ENCODE measurements at places on chromosomes 12 and 14.

DNA sequence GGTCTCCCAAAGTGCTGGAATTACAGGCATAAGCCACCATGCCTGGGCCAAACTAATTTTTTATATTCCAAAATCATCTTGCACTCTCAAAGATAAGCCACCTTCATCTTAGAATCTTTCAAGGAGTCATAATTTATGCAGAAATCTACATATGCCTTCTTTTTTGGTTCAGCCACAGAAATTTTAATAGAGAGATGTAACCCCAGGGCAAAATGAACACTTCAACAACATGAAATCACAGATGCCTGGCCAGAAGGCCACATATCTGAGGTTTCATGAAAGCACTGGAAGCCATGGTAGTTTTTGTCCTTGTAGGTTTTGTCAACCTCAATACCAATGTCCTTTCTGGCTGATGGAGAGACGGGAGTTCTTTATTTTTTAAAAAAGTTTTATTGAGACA lies 9.8 kb downstream of the SUPT16H start:
- no peak for DNase-seq

DNA sequence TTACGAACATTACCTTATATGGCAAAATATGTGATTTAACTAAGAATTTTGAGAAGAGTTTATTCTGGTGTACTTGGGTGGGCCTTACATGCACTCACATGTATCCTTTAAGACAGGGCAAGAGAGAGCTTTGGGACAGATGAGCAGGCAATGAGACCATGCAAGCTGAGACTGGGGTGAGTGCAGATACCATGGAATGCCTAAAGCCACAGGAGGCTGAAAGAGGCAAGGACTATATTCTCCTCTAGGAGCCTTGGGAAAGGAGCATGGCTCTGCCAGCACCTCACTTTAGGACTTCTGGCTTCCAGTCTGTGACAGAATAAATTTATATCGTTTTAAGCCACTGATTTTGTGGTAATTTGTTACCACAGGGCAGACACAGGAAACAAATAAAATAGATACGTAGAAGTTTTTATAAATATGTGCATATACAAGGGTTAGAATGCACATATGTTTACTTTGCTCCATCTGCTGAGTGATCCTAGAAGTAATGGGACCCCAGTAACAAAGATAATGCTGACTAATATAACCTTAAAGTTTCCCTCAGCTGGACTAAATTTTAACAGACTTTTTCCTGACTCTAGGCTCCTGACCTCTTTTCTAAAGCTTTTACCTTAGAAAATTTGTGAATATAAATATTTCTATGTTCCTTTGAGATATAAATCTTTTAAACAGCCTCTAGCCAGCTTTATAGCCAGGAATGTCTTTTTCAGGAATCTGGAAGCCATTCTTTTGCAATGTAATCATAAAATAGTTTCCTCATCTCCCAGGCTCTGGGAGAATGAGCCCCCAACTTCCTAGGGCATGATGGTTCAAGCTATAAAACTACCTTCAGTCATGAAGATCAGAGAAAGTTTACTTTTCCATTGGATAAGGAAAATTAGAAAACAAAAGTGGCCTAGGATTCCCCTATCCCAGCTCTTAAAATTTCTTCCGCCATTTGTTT lies 216.8 kb downstream of the PPFIA2 start:
- DNase-seq: no peak

GRCh38 chr12:57765698-57766463 lies 997 bp downstream of the CYP27B1 start:
- no peak for DNase-seq

GRCh38 chr12:93502802-93503623 lies 35.7 kb downstream of the MRPL42 start:
- DNase-seq: peak; percentile 56

DNA sequence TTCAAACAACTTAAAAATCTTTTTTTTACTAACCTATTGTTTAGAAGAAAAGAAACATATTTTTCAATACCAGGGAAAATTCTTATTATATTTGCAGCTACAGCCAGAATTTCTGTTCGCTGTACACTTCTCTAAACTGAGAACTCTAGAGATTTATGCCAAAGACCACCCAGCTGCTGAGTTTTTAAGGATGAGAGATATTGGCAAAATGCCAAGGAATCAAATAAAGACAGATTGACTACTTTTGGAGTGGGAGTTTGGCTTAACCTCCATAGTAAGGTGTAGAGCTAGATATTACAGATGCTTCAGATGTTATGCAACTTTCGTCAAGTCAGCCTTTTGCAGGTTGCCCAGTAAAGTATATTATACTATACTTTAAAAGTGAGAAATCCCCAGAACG lies 71.8 kb downstream of the TTLL5 start:
- DNase-seq: no peak

DNA sequence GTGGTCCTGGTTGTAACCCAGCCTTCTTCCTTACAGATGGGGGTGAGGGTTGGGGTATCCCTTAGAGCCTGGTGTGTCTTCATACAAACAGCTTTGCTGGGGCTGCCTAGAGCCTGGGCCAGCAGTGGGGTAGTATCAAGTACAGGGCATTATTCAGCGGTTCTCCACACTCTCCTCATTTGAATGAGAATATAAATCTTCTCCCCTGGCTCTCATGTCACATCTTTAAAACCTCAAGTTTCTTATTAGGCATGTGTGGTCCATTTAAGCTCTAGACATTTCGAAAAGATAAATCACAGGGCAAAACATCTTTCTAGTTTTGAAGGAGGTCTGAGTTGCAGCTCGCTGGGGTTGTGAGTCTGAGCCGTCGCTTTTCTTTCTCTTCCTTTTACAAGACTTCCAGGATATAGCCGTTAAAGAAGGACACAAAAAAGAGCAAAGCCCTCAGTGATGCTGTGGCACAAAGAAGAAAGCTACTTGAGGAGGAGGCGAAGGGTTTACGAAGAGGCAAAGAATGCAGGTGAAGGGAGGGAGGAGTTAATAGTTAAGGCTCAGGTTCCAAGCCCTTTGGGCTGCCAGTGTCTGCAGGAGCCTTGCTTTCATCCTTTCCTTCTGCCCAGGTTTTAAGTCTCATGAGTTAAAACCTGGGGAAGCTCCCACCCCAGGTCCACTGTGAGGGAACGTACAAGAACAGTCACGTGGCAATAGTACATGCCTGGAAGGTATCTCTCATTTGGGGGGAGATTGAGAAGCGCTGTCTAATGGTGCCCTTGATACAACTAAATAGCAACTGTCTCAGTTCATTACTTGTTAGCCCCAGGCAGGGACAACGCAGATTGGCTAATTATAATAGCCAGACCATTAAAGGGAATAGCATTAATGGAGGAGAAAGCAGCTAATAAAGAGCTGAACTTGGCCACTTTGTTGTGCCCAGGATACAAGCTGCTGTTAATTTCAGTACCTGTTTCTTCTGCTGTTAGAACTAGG lies 94.2 kb downstream of the ETV6 start:
- no peak for DNase-seq

All from astrocyte of the spinal cord (primary cell).